ENCODE measurements at places on chromosomes 1 and 21. TPM values are rescaled to one million over a fixed set of nuclear protein-coding genes. Genes with fewer than 3 reads are reported as not detected.
A peak's percentile ranks its signal among the peaks of the same experiment; 100 is the strongest.

GRCh38 chr1:19815801-19816736 lies 986 bp upstream of the RNF186 start:
- DNase-seq = peak; percentile 45

DNA sequence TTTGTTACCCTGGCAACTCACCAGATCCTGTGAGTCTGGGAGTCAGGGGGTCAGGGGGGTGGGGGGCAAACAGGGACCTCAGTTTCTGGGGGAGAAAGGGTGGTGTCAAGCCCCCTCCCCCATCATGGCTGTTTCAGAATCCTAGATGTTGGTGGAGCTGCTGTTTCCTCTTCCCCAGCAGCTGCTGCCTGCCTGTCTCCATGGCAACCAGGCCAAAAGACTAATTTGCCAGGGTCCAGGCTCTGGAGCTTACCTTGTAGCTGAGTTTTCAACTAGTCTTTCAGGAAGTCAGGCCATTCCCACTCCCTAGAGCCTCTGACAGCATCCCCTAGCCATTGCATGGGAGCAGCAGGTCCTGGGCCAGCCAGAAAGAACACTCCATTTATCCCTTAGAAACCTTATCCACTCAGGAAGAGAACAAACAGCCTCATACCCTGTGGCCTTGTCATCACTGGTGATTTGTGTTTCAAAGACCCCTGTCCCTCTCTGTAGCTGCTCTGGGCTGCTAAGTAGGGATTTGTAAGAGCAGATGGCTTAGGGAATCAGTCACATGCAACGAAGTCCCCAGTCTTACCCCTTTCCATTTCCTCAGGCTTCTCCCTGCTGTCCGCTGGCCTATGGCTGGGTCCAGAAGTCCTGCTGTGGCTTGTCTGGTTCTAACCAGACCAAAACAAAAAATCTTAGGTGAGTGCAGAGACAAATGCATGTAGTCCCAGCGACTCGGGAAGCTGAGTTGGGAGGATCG lies 21.5 kb upstream of the STMN1 start:
- DNase-seq = peak; percentile 73

- DNase-seq = no peak
Observed at GRCh38 chr1:240232530-240232929, 140.8 kb downstream of the FMN2 start.

GRCh38 chr1:24864370-24864777 lies 65.7 kb downstream of the RUNX3 start:
- peak; percentile 20 for DNase-seq

DNA sequence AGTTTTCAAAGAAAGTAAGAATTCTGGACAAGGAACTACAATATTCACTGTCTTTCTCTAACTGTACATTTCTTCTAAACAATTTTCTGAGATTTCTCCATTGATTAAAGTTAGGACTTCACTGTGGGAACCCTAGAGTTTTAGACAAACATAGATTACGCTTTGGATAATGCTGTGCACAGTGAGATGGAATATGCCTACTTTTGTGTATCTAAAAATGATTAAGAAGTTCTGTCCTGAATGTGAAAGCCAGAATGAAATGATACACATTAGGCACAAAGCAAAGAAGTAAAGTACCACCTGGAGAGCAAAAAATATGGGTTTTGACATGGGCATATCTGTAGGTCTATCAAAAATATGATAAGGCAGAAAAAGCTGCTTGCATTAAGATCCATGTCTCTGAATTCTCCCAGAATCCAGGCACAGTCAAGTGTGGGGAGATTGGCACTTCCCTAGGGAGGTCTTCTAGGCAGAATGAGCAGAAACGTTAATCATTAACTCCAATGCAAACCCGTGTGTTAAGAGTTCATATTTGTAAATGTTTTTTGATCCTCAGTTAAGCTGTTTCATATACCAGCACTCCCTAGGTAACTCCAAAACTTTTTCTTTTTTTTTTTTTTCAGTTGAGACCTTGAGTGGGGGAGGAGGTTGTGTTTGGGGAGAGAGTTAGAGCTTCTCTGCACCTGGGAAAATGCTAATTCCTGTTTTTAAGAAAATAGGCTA lies 467.1 kb downstream of the LMO4 start:
- DNase-seq = no peak

GRCh38 chr1:23807453-23807852 lies 6.9 kb upstream of the GALE start:
- no peak for DNase-seq

DNA sequence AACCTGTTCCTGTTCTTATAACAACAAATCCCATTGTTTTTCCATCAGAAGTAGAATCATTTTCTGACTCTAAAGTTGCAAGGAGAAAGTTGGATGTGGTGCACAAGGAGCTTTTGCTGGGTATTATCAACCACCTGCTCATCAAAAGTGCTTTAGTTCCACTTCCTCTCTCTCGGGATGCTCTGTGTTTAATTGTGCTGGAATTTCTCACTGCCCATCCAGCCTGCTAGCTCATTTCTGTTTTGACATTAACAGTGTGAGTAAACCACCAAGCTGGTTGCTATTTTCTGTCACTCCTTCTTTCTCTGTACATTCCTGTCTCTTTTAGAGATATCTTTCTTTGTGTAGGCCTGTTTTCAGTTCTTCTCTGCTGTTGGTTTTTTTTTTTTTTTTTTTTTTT lies 6.0 kb downstream of the KDM4A start:
- DNase-seq = no peak

- DNase-seq = no peak
Observed at GRCh38 chr1:98398092-98398491, 263.4 kb upstream of the SNX7 start.

DNA sequence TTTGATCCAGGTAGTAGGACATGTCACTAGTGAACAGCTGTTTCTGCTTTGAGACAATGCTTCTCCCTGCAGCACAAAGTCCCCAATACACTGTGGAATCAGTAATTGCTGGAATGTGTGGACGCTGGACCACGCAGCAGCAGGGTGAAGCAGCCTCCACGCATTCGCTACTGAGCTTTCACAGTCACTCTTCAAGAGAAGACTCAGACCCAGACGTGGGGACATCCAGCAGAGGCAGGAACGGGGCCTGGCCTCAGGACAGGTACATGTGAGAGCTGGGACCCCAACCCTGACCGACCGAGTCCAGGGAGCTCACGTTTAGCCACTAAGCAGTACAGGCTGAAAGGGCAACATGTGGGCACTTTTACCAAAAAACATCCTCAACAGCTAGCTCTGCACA lies 34.1 kb upstream of the PRDM15 start:
- no peak for DNase-seq

DNA sequence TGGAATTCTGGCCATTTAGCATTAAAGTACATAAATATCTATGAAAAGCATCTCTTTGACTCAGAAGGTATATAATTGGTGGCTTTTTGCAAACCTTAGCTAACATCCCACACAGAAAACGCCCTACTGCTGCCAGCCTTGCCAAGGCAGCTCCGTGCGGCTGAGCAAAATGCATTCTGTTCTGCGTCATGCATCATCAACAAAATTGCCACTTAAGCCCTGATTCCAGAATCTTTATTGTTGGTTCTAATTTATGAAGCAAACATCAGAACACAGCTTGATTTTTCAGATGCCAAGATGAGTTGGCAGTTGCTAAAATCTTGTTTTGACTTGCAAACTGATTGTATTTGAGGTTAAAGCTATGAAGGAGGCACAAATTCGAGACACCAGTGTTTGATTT lies 314.9 kb upstream of the DEPDC1 start:
- DNase-seq = no peak

DNA sequence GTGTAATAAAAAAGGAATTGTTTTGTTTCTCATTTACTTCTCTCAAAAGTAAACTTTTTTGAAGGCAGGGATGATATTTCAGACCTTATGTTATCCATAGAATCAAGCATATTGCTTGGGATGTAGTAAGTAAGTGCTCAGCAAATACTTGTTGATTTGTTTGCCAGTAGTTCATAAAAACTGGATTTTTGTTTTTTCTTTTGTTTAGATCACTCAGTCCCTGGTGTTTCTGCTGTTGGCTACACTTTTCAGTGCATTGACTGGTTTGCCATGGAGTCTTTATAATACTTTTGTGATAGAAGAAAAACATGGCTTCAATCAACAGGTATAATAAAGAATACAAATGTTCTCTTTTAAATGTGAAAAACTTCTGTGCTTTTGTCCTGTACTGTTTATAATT lies 10.2 kb downstream of the ZMPSTE24 start:
- DNase-seq = no peak

GRCh38 chr21:41672543-41672915 lies 94.3 kb downstream of the RIPK4 start:
- no peak for DNase-seq

- no peak for DNase-seq
Observed at GRCh38 chr1:158035014-158035413, 41.6 kb downstream of the KIRREL1 start.

DNA sequence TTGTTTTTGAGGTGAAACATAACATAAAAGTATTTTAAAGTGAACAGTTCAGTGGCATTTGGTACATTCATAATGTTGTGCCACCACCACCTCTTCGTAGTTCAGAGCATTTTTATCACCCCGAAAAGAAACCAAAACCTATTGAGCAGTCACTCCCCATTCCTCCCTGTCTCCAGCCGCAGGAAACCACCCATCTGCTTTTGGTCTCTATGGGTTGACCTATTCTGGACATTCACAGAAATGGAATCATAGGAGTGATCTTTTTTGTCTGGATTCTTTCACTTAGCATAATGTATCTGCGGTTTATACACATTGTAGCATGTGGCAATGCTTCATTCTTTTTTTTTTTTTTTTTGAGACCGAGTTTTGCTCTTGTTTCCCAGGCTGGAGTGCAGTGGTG lies 141.2 kb downstream of the VPS13D start:
- no peak for DNase-seq

FMN2 gene
- 0.66 TPM for polyA plus RNA-seq

SHISA4 gene
- polyA plus RNA-seq = 47.8 TPM

LAX1 gene
- 0.12 TPM for polyA plus RNA-seq

TRNP1 gene
- 2.0 TPM for polyA plus RNA-seq

KCNJ15 gene
- polyA plus RNA-seq = 0.39 TPM

CSF1 gene
- 10.2 TPM for polyA plus RNA-seq

HHAT gene
- 5.8 TPM for polyA plus RNA-seq

CD164L2 gene
- polyA plus RNA-seq = 0.48 TPM

KRTAP10-3 gene
- not detected for polyA plus RNA-seq

PRKCZ gene
- 5.1 TPM for polyA plus RNA-seq

BTBD8 gene
- 2.0 TPM for polyA plus RNA-seq

C4BPB gene
- 0.53 TPM for polyA plus RNA-seq

SPATA46 gene
- 0.29 TPM for polyA plus RNA-seq

CELSR2 gene
- 4.8 TPM for polyA plus RNA-seq

OR10J1 gene
- 0.05 TPM for polyA plus RNA-seq
